ENCODE measurements at places on chromosomes 1 and 21.

DNA sequence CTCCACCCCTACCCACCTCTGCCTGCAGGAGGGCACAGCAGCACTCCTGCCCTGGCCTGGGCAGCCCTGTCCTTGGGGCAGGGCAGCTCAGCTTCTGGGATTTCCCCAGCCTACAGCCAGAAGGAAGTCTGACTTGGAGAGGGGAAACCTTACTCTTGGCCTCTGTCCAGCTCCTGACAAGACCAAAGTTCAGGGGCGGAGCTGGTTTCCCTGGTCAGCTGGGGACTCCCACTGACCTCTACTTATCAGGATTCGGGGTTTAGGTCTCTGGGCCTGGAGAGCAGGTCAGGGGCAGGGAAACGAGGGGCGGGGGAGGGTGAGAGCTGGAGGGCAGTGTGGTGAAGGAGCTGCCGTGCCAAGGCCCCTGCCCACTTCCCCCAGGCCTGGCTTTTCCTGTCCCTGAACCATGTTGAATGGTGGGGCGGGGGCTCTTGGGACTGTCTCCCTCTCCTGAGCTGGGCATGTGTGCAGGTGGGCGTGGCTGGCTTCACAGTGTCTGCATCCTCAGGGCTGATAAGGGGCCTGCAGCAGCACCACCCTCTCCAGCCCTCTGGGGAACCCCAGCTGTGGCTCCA, 16.8 kb upstream of the ETV3 start:
- no peak for DNase-seq

GRCh38 chr1:168833801-168834224, 104.8 kb upstream of the DPT start:
- DNase-seq, result no peak

- no peak for DNase-seq
Measured at GRCh38 chr21:36089946-36090345, 20.1 kb downstream of the CBR1 start.

DNA sequence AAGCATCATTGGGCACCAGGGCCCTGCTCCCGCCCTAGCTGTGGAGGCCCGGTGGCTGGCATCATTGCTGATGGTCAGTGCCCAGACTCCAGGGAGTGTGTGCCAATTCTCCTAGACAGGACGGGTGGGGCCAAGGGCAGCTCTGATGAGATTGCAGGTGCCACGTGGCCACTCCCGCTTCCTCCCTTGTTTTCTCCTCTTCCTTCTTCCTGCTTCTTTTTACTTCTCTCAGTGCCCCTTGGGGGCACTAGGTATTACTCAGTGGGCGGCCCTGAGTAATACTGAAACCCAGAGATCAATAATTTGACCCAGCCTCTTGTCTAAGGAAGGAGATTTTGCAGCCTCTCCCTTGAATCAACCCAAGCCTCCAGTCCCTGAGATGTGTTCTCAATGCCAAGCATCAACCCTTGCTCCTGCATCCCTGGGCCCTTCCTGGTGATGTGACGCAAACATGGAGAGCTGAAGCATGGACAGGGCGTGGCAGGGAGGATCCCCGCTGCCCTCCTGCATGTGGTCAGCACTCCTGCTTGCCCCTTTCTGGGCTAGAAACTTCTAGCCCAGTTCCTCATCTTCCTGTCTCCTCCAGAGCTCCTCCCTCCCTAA, 32.4 kb downstream of the CDK18 start:
- peak; percentile 35 for DNase-seq

- DNase-seq, result no peak
Measured at GRCh38 chr1:58780836-58781452, 2.9 kb downstream of the JUN start.
